ENCODE measurements at places on chromosomes 1 and 21.

DNA sequence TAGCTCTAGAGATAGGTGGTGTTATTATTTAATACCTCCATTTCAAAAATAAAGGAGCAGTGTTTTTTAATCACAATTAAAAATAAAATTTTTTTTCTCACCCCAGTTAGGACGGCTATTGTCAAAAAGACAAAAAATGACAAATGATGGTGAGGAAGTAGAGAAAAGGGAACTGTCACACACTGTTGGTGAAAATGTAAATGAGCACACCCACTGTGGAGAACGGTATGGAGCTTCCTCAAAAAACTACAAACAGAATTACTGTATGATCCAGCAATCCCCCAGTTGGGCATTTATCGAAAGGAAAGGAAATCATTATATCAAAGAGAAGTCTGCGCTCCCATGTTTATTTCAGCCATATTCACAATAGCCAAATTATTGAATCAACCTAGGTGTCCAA is 148.7 kb upstream of the NR5A2 start:
- DNase-seq, result no peak

DNA sequence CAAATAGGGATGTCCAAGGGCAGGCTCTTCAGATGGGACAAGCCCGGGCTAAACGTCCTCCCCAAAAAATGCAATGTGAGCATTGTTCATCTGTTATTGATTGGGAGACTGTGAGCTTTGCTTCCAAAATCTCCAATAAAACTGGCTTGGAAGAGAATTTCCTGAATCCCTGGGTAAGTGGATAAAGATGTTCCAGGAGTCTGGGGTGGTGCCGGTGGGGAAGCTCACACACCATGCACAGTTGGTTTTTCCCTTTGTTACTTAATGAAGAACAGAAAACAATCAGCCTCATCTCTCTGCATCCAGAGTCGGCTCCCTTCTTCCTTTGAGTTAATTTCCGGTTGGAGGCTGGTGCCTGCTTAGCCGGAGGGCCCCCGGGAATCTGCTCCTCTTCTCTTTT is 72.1 kb upstream of the ZBTB40 start:
- no peak for DNase-seq

DNA sequence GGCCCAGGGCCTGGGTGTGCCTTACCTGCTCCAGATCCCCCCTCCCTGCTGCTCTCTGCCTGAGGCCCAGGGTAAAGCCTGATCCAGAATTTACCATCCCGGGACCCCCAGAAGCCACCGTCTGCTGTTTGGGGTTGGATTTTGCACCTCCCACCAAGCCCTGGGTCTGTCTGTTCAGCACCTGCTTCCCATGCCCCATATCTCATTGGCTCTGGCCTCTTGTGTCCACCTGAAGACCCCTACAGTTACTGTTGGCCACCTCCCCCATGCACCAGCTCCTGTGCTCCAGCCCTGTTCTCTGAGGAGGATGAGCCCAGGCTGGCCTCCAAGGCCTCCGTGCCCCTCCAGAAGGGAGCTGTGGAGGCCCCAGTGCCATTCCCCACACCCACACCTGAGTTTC is 113.9 kb downstream of the GRIK3 start:
- DNase-seq, result no peak

DNA sequence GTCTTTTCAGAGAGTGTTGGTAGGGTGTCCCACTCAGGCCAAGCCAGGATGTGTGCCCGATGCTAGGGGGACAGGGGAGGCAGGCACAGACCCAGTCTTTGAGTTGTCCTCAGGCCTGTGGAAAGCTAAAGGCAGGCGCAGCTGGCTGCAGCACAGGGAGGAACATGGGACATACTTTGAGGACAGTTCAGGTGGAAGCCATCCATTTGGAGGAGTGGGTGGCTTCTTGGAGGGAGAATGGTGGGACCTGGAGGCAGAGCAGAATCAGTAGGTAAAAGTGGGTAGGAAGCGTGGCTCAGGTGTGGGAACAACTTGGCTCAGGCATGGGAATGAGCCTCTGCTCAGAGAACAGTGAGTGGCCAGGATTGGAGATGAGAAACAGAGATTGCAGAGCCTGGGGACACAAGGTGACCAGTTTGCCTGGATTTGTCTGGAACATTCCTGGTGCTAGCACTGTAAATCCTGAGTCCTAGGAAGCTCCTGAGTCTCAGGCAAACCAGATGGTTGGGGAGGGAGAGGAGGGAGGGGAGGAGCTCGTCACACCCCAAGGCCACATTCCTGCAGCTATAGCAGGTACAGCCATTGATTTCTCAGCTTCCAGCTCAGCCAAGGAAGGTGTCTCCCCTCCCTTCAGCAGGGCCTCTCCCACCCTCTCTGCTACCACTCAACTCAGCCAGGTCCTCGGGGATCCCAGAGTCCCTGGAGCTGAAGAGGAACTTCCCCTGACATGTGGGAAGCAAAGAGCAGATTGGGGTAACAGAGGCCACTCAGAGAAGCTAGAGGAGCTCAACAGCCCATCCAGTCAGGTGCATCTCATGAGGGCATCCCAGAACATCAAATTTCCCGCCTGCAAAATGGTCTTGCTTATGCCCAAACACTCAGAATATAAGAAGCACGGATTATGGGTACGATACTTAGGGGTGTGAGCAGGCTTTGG is 65.2 kb upstream of the TINAGL1 start:
- no peak for DNase-seq

DNA sequence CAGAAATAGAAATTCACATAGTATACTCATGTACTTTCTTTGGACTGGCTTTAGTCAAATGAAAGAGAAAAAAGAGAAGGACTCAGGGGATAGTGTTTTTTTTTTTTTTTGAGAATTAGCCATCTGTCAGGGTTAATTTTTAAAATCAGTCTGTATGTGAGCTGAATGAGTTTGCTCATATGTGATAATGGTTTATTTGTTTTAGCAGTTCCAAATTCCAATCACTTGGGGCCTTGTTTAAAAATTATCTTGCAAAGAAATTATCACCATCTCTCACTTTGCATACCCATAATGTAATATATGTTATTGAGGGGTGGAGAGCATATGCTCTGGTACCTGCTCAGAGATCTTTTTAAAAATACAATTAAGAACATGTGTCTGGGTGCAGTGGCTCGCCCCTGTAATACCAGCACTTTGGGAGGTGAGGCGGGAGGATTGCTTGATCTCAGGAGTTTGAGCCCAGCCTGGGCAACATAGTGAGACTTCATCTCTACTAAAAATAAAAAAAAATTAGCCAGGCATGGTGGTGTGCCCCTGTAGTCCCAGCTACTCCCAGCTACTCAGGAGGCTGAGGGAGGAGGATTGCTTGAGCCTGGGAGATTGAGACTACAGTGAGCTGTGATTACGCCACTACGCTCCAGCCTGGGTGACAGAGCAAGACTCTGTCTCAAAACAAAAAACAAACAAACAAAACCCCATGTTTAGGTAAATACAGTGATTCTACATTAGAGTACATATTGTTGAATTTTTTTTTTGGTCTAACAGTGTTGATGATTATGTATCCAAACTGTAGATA is 19.7 kb downstream of the GNAI3 start:
- DNase-seq, result no peak

DNA sequence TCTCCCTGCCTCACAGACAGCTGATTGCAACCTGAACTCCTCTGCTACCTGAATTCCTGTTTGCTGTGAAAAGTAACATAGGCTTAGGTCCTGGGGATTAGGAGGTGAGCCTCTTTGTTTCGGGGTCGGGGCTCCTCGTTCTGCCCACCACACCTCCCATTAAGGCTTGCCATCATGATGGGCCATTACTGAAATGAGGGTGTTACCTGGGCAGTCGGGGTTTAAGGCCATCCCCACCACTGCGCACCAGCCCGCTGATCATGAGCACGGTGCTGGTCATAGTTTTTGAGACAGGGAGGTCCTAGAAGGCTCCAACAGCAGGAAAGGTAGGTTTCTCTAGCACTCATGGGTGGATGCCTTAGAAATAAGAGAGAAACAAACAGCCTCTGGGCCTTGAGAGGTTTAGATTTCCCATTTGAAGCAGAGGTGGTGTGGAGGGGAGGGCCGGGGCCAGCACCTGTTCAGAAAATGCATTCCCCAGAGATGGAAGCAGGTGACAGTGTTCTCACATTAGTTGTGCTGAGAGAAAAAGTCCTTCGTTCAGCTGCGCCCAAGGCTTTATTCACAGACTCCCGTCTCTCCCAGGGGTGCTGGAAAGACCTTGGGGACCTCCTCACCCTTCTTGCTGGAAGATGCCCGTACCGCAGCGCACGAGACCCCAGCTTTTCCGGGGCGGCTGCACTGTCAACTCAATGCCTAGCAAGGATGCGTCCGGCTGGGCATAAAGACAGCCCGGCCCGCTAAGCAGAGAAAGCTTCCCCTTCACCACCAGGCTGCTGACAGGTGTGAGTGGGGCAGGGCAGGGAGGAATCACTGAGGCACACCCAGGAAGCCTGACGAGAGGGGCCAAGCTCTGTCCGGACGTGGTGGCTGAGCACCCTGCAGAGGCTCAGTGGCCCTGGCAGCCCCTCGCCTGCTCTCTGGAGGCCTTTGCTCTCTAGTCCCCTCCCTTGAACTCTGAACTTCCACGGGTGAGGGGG is 125.5 kb downstream of the PGBD5 start:
- DNase-seq, result no peak

GRCh38 chr1:66250478-66250877 is 283.5 kb upstream of the SGIP1 start:
- no peak for DNase-seq

- no peak for DNase-seq
Measured at GRCh38 chr21:35144978-35145377, 95.9 kb upstream of the RUNX1 start.

DNA sequence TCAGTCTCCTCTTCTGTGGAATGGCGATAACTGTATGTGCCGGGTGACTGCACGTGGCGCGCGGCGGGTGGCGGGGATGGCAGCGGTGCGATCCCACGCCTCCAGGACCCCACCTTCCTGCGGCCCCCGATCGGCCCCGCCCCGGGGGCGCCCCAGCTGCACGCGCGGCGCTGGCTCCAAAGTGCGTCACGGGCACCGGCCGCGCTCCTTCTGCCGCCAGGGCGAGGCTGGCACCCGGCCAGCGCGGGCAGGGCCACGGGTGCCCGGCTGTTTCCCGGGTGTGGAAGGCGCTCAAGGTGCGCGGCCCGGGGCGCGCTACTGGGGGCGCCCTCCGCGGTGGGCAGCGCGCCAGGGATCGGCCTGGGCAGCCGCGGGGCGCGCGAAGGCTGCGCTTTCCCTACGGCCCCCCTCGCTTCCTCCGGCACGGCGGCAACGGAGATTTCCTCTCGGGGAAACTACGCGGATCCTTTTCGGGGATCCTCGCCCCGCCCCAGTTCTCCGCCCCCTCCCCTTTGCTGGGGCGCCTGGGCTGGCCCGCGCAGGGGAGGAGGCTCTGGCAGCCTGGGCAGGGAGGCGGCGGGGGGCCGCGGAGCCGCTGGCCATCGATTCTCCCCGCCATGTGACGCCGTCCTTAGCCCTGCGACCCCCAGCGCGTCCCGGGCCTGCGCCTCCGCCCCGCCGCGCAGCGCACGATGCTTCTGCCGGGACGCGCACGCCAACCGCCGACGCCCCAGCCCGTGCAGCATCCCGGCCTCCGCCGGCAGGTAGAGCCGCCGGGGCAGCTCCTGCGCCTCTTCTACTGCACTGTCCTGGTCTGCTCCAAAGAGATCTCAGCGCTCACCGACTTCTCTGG is at the start of gene EVA1C:
TSS of gene EVA1C (plus strand) at position 545 of the 853 bp plus-strand sequence. CDS start at position 693, 148 bp downstream.
- DNase-seq, result peak; percentile 72

- DNase-seq, result no peak
Measured at GRCh38 chr1:117587499-117588356, 18.1 kb upstream of the TENT5C start.

- no peak for DNase-seq
Measured at GRCh38 chr1:14782741-14783591, 184.5 kb downstream of the KAZN start.

DNA sequence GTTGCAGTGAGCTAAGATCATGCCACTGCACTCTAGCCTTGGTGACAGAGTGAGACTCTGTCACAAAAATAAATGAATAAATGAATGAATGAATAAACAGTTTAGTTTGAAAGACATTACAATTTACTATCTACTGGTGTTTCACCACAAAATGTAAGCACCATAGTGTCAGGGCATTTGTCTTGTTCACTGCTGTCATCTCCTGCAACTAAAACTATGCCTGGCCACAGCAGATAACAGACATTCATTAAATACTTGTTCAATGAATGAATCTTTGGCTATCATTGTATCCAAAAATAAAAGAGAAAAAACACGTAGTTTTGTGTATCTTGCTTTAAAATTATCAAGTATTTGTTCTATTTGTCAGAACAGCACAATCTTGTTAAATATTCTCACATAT is 32.5 kb downstream of the SASS6 start:
- no peak for DNase-seq

DNA sequence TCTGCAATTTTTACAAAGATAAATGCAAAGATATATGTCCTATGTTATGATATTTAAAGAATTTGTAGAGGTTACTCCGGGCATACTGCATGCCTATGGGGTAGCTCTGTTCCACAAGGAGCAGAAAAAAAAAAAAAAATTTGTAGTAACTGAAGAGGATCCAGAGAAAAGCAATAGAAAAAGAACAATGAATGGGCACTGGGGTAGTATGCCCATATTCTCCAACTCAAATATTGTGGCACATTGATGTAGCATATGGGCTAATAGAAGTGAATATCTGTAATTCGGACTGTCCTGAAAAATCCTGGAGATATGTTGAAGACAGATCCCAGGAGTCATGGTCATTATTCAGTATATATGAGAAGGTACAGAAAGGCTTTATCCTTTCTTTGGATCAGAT is 1.1 kb upstream of the AKIRIN1 start:
- no peak for DNase-seq

DNA sequence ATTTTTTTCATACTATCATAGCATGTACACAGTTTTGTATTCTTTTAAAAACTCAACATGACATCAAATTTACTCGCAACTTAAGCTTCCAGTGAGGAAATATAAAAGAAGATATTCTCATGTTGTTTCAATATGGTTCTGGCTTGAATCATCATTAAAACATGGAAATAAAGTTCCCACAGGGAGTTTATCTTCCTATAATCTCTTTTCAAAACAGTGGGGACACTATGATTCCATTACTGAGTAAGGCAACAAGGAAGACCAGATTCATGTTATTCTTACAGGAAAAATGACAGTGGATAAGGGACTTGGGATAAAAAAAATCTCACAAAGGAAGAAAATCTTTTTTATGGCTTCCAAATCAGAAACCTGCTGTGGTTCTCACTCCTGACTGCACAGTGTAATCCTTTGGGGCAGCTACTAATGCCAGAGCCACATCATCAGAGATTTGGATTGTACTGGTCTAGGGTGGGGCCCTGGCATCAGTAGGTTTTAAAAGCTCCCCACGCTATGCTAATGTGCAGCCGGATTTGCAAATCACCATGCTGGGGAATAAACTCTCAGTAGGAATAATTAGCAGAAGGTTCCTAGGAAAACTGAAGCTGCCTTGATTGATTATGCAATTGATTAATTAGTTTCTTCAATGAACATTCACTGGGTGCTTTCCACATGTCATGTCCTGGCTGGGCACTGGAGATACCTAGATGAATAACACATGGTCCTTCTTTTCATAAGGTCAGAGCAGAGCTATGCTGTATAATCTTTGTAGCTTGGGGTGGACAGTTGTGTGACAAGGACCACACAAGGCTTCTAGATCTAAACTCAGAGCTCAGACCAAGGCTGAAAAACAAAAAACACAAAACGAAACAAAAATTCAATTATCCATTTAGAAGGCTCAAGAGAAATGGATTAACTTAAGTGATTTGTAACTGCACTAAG is 71.1 kb upstream of the C8B start:
- DNase-seq, result no peak
